Activated T-cell treated with anti-CD3 and anti-CD28 coated beads, Interleukin-2, amount 50 U/mL, for 24 hours (primary cell): ENCODE measurements at places on chromosomes 1 and 21.

DNA sequence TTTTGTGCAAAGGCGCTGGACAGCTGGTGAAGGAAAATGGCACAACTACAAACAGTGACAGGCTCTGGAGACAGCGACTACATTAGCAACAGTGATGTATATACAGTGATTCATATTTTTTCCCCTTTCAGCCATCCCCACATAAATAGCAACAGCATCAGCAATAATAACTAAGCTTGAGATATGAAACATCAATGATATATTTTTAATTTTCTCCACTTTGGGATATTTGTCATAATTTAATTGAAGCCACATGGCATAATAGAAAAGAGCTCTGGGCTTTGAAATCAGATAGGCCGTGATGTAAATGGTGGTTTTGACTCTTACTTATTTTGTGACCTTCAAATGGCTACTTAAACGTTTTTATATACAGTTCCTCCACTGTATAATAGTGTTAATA, 764.3 kb upstream of the PRMT6 start:
- DNase-seq, result no peak

- DNase-seq, result no peak
Measured at GRCh38 chr1:40909281-40909680, 47.1 kb upstream of the CITED4 start.

DNA sequence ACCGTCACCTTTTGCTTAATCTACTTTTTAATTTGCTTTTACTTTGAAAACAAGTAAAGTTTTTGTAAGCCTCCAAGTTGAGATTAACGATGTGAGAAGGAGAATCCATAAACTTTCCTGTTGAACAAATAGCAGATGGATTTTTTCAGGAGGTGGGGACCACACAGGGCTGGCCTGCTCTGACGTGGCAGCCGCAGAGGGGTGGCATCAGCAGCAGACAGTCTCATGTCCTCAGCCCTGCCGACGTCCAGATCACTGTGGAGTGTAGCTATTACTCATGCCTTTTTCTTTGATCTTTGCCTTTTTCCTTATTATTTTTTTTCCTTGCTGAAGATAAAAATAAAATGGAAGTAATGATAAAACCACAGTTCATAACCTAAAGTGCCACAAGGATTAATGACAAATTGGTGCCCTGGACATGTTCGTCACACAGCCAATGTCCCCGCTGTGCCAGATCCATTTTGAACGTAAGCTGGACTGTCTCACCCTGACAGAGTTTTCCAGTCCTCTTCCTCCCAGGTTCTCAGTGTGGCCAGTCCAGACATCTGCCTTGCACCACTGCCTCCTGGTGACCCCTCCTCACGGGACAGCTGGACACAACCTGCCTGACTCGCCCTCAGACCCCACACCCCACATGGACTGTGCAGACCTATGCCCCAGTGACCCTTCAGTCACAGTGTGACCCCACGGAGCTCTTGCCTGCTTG, 15.4 kb upstream of the ZBTB21 start:
- no peak for DNase-seq

GRCh38 chr1:53145942-53146708, 3.7 kb upstream of the SLC1A7 start:
- DNase-seq, result no peak

- DNase-seq, result peak; percentile 46
Measured at GRCh38 chr1:155004352-155005075, 1.9 kb downstream of the ZBTB7B start.

- no peak for DNase-seq
Measured at GRCh38 chr1:47325528-47325927, 8.1 kb upstream of the CMPK1 start.

DNA sequence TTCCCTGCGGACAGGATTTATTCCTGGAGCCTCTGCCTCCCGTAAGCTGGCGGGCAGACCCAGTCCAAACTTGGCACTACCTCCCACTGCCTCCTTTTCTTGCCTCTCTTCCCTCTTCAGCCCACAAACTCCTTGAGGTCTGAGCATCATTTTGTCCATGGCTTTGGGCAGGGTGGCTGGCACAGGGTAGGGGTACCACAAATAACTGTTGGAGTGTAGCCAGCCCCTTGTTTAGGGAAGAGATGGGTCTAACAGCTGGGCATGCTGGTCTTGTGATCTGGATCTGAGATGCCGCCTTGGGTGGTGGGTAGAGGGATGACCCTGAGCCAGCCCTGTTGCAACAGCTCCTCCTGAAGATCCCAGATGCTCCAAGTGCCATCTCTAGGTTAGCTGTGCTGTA, 71.4 kb upstream of the CLDN14 start:
- DNase-seq, result no peak

- DNase-seq, result no peak
Measured at GRCh38 chr1:209191262-209191634, 392.3 kb upstream of the CAMK1G start.
